ENCODE measurements at places on chromosomes 5 and 9.

DNA sequence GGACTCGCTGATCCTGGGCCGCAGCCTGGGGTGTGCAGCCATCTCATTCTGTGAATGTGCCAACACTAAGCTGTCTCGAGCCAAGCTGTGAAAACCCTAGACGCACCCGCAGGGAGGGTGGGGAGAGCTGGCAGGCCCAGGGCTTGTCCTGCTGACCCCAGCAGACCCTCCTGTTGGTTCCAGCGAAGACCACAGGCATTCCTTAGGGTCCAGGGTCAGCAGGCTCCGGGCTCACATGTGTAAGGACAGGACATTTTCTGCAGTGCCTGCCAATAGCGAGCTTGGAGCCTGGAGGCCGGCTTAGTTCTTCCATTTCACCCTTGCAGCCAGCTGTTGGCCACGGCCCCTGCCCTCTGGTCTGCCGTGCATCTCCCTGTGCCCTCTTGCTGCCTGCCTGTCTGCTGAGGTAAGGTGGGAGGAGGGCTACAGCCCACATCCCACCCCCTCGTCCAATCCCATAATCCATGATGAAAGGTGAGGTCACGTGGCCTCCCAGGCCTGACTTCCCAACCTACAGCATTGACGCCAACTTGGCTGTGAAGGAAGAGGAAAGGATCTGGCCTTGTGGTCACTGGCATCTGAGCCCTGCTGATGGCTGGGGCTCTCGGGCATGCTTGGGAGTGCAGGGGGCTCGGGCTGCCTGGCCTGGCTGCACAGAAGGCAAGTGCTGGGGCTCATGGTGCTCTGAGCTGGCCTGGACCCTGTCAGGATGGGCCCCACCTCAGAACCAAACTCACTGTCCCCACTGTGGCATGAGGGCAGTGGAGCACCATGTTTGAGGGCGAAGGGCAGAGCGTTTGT is 19.9 kb downstream of the PTGES2 start:
- no peak for DNase-seq

- DNase-seq: no peak
These were observed 55.9 kb upstream of the C5orf58 start for GRCh38 chr5:170176916-170177315.

GRCh38 chr5:83440826-83441225 is 30.7 kb upstream of the VCAN start:
- DNase-seq: no peak

GRCh38 chr5:67672636-67673035 is 476.0 kb upstream of the CD180 start:
- DNase-seq: no peak

- DNase-seq: no peak
These were observed 194.1 kb downstream of the ROR2 start for GRCh38 chr9:91755761-91756509.
